ENCODE measurements at places on chromosomes 1 and 21.
A peak's percentile ranks its signal among the peaks of the same experiment; 100 is the strongest.

DNA sequence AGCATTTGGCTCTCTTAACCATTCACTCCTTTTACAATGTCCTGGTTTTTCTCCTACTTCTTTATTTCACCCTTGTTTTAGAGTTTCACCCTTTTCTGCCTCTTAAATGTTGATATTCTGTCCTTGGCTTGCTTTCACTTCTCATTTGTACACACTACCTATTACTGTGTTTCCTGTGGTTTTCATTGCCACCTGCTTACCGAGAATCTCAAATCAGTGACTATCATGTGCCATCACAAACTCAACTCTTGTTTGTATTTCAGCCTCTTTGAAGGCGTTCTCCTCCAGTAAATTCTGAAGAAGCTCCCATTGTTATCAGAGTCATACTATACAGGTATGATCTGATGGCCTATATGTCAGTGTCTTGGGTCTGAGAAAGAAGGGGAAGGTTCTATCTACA is 65.7 kb downstream of the NPHS2 start:
- no peak for DNase-seq

DNA sequence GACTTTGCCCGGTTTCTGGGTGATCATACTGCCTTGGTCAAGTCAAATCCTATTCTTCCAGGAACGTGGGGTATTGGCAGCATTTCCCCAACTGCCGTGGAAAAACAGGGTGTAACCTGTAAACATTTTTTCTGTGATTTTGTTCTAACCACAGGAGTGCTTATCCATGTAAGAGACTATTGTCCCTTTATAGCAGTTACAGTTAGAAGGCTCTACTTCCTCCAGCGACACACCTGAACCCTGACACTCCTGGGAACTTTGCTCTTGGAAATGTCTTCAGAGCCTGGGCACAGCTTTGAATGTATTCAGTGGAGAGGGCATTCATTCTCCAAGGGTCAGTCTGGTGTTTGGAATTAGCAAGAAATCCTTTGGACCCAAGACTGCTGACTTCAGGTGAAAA is 26.4 kb upstream of the ARHGEF10L start:
- no peak for DNase-seq

DNA sequence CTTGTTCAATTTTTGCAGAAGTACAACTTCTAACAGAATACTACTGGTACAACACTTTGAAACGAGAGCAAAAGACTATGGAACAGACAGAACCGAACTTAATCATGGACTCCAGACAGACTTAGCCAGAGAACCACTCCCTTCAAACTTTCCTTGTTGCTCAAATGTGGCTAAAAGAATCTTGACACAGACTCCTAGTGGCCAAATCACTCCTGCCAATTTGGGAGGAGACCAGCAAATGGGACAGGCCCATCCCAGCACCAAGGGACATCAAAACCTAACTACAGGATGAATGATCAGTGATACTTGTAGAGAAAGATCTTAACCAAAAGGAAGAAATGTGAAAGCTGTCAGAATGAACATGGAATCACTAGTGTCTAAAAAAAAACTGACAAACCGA is 154.0 kb downstream of the MATN1 start:
- DNase-seq = no peak

- DNase-seq = no peak
These were observed 52.6 kb upstream of the PDC start for GRCh38 chr1:186513526-186513925.

DNA sequence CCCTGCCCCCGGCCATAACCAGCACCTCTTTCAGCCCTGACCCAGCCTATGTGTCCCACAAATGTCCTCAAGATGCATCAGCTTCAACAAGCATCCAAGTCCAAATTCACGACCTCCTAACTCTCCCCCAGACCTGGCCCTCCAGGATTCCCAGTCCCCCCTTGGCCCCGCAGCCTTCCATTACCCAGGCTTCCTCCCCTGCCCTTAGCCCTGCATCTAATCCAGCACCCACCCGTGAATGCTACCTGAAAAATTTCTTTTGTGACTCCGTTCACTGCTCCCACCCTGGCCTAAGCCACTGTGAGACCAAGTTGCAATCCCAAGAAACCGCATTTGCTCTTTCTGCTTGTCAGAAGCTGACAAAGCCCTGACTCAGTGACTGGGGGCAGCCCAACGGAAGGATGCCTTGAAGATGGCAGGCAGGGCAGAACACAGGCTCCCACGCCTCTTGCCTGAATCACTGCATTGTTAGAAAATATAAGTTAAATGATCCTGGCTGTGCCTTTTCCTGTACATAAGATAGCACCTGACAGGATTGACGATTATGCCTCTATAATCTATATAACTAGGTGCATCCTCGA is 939 bp upstream of the MFAP2 start:
- DNase-seq = no peak

DNA sequence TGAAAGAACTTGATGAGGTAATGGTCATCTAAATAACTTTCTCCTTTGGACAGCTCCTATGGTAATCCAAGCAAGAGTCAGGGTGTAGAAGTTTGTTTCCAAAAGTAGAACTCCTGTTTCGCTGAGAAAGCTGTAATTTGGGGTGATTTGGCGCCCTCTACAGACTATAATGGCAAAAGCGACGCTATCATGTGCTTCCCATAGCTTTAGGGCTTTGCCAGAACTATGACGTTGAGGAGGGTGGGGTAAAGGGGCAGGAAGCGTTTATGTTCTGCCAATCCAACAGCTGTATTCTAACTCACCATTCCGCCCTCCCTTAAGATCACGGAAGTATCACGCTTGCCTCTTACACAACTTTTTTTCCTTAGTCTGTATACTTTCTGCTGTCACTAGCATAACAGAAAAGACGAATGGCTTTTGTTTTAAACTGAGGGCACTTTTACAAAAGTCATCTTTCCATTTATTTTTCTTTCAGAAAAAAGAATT is at the start of gene FMO4:
FMO4 (plus strand) TSS at position 349 of the 486 bp plus-strand sequence. CDS start 5,643 bp downstream, outside the sequence.
- peak; percentile 98 for DNase-seq

GRCh38 chr1:181095763-181096184 is 7.3 kb downstream of the IER5 start:
- no peak for DNase-seq

GRCh38 chr1:3444736-3445135 is 9.7 kb upstream of the ARHGEF16 start:
- DNase-seq = no peak

DNA sequence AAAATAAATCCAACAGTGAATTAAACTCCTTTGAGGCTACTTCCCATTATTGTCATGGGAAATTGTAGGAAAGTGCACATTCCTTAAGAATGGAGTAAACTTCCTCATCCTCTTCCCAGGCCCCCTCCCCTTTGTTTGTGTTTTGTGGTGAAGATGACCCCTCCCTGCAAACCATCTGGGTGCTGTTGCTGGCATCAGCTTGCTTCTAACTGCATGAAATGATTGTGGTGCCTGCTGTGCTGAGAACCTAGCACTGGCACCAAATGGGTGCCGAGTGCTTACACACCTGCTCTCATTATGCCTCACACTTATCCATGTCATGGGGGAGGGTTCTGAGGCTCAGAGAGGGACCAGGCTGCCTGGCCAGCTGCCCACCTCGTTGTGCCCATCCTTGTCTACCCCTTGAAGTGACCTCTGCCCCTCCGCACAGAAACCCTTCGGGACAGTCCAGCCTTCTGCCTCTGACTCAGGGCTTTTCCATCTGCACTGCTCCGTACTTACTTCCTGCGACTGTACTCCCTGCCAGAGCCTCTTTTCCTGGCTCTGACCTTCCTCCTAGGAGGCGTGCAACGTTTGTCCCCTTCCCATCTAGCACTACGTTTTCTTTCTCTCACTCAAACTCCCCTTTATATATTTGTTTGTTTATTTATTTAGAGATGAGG is 30.6 kb downstream of the CAPN2 start:
- DNase-seq = no peak

DNA sequence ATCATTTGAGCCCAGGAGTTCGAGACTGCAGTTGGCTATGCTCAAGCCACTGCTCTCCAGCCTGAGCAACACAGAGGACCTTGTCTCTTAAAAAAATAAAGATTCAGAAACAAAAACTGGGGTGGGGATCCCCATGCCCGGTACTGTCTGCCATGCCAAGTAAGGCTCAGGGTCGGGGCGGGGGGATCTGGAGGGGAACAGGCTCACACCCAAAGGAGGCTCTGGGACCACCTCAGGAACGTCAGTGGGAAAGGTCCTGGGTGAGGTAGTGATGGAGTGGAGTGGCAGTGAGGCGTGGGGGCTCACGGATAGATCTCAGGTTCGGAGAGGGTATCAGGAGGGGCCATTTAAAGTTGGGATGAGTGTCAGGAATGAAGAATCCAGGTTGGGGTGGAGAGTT is 765 bp upstream of the S100A4 start:
- no peak for DNase-seq

- DNase-seq = no peak
These were observed 19.9 kb upstream of the WDR26 start for GRCh38 chr1:224454402-224455055.

DNA sequence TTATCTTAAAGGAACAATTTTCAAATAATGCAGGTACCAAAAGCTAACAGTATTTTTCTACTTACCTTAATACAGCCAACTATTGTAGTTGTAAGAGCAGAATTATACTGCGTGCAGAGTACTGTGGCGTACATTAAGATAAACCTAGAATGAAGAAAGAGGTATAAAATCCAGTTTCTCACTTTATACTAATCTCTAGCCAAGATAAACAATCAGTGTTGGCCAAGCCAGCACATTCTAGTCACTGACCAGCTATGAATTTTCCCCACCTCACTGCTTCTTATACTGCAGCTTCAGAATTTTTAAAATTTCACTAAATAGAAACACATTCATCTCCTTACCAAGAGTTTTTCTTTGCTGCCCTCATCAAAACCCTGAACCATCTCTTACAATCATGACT is 33.6 kb downstream of the SLC35D1 start:
- no peak for DNase-seq

DNA sequence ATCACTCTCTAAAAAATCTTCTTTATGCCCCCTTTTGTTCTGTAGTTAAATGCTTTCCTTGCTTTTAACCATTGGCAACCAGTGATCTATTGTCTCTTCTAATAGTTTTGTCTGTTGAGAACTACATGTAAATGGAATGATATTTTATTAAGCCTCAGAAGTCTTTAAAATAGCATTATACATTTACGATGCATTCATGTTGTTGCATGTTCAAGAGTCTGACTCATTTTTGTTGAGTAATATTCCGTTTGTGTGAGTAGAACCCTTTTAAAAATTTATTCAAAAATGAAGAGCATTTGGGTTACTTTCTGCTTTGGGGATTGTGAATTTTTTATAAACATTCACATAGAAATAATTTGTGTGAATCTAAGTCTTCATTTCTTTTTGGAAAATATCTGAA is 1352.9 kb downstream of the NCAM2 start:
- DNase-seq = no peak

- peak; percentile 66 for DNase-seq
These were observed 1.1 kb upstream of the TMEM82 start for GRCh38 chr1:15740924-15741850.

GRCh38 chr1:227395426-227396028 is 77.2 kb upstream of the CDC42BPA start:
- no peak for DNase-seq

GRCh38 chr1:87894062-87894461 is 565.4 kb downstream of the LMO4 start:
- DNase-seq = no peak

- DNase-seq = no peak
These were observed 498.7 kb downstream of the SMYD3 start for GRCh38 chr1:246008363-246008831.

DNA sequence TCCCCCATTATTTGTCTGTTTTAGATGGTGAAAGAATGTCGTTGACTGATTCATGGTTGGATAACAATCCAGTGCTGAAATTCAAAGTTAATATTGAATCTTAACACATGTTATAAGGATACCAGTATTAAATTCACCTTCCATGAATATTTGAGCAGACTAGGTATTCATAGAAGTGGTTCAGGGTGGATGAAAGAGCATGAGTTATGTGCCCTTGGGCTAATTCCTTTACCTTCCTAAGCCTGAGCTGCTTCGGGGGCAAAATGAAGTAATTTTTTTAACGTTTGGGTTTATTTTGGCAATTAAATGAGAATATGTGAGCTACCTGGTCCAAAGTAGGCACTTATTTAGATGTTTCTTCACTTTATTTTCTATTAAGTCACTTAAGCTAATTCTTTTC is 2.7 kb upstream of the PLPPR5 start:
- no peak for DNase-seq

DNA sequence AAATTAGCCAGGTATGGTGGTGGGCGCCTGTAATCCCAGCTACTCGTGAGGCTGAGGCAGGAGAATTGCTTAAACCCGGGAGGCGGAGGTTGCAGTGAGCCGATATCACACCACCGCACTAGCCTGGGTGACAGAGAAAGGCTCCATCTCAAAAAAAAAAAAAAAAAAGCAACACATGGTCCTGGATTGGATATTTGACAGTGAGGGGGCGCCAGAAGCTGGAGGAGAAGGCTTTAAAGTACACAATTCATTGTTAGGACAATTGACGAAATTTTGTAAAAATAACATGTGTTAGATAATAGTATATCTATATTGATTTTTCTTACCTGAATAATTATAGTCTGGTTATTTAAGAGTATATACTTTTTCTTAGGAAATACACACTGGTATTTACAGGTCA is 50.2 kb upstream of the USP25 start:
- no peak for DNase-seq

DNA sequence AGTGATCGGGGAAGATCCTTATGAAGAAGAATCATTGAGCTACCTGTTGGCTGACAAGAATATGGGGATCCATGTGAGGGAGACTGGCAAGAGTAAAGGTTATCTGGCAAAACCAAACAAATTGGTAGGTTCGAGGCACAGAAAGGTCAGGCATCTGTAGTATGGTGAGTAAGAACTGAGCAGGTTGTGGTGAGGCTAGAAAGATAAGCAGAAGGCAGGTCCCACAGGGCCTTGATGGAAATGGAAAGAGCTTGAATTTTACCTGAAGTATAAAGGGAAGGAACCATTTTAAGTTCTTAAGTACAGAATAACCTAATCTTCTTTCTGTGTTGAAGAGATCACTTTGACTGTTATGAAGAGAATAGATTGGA is 11.1 kb downstream of the PTPRC start:
- no peak for DNase-seq

GRCh38 chr1:113519556-113519955 is 129.2 kb downstream of the MAGI3 start:
- no peak for DNase-seq

- DNase-seq = peak; percentile 81
These were observed 7.7 kb downstream of the PADI1 start for GRCh38 chr1:17212487-17213121.

Measured in right hindlimb (tissue), 1 donor.